ENCODE measurements at places on chromosomes 11 and 22.

GRCh38 chr11:128547946-128548648 is 39.3 kb downstream of the ETS1 start:
- no peak for DNase-seq

GRCh38 chr22:46052801-46053562 is 76.0 kb upstream of the WNT7B start:
- DNase-seq, result no peak

DNA sequence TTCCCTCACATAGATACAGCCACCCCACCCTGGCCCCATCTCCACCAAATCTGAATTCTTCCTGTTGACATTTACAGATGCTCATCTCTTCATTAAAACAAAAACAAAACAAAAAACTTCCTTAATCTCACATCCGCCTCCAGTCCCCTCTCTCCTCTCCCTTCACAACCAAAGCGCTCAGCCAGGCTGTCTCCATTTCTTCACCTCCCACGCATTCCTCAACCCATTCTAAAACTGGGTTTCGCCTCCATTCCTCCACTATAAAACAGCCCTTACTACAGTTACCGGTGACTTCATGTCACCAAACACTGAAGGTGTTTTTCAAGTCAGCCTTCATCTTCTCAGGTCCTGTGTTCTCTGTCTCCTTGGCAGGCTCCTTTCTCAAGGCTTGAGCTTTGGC is 9.6 kb downstream of the BACE1-AS start:
- no peak for DNase-seq

DNA sequence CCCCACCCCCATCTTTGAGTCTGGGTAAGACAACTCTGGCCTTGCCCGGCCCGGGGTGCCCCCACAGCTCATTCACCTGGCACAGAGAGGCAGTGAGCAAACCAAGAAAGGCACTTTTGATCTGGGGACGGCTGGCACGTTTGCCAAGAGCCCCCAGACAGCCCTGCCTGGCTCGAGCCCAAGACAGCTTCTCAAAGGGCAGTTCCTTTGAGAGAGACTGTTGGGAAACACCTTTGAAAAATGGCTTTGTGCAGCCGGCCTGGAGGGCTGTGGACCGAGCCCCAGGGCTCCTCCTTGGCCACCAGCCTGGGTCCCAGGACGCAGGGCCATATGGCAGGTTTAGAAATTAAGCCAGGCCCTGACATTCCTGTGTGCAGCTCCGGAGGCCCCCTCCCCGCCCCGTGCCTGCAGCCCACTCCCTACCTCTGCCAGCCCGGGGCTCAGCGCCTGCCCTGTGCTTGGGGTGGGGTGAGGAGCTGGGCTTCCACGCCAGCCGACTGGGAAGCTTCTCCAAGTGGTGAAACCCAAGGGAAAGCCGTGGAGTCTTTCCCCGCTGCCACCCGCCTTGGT is 50.2 kb upstream of the SMIM38 start:
- no peak for DNase-seq

- DNase-seq, result peak; percentile 45
Observed at GRCh38 chr11:10858439-10859325, 829 bp upstream of the ZBED5 start.

- no peak for DNase-seq
Observed at GRCh38 chr11:8252388-8252787, 11.3 kb downstream of the LMO1 start.

GRCh38 chr11:64101461-64101860 is 64.5 kb downstream of the MACROD1 start:
- no peak for DNase-seq

DNA sequence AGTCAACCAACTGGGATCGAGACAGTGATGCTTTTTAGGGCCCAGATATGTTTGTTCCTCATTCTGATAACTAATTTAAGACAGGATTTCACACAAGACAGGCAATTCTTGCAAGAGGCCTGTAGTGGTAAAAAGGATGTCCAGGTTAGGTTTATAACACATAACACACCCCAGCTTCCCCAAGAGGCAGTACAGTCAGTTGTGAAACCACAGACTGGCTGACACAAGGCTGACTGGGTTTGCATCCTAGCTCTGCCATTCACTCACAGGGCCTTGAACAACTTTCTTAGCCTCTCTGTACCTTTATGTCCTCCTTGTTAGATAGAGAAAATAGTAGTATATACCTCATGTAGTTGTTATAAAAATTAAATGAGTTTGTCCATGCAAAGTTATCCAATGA is 55.0 kb upstream of the PTH start:
- no peak for DNase-seq

DNA sequence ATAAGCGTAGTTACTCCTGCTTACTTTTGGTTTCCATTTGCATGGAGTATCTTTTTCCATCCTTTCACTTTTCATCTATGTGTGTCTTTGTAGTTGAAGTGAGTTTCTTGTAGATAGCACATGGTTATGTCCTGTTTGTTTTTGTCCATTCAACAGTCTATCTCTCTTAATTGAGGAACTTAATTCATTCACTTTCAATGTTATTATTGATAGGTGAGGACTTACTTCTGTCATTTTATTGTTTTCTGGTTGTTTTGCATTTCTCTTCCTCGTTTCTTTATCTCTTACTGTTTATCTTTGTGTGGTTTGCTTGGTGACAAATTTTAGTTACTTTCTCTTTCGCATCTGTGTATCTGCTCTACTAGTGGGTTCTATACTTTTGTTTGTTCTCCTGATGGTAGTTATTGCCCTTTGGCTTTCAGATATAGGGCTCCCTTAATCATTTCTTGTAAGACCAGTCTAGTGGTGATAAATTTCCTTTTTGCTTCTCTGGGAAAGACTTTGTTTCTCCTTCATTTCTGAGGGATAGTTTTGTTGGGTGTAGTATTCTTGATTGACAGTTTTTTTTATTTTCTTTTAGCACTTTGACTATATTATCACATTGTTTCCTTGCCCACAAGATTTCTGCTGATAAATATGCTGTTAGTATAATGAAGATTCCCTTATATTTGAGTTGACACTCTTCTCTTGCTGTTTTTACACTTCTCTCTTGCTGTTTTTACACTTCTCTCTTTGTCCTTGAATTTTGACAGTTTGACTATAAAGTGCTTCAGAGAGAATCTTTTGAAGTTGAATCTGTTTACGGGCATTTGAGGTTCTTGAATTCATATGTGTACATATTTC is 9.0 kb upstream of the RAG1 start:
- no peak for DNase-seq

GRCh38 chr11:115183136-115183535 is 321.1 kb downstream of the CADM1 start:
- no peak for DNase-seq

GRCh38 chr11:120635136-120635810 is 123.7 kb downstream of the GRIK4 start:
- DNase-seq, result no peak

DNA sequence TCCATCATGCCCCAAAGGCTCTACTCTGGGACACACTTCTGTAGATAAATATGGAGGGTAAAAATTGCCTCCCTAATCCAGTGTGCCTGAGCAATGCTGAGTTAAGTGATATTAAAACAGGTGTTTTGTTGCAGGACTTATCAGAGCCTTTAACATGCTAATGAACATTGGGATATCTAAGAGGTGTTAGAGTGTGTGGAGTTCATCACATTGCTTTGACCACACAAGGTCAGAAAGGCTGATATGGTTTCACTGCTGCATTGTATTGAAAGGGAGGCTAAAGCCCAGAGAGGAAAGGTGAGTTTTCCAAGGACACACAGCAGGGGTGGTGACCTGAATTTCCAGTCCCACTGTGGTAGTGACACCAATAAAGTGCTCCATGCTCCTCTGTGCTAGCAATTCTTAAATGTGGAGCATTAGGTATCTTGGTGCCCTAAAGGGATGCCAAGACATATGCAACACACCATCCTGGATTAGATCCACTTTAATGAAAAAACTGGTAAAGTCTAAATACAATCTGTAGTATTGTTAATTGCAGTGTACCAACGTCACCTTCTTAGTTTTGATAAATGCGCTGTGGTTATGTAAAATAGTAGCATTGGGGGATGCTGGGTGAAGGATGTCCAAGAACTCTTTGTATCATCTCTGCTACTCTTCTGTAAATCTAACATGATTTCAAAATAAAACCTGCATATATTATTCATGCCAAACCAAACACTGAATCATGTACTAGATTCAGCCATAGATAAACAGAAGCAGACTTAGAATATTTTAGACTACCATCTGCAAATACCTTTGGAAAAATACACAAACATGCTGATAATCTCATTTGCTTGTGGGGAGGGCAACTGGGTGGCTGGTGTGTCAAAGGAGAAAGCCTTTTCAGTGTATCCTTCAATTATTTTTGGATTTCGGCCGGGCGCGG is 45.8 kb downstream of the MIAT start:
- DNase-seq, result no peak

GRCh38 chr11:17653611-17654010 is 65.8 kb upstream of the MYOD1 start:
- DNase-seq, result no peak

DNA sequence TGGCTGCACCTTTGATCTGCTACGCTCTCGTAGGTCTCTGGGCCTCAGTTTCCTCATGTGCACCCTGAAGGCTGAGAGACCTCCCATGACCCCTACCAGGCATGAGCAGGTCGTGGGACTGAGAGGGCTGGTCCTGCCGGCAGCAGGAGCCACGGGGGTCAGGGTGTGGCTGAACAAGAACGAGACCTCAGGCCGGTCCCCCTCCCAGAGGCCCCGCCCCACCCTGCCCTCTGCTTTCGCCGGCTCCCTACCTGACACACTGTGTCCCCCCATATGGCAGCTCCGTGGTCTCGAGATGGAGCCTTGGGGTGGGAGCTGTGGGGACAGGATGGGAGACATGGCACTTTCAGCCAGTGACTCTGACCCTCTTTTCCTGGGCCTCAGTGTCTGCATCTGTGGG is 40.6 kb downstream of the CDKN1C start:
- DNase-seq, result no peak
